ENCODE measurements at places on chromosomes 2 and 18.

DNA sequence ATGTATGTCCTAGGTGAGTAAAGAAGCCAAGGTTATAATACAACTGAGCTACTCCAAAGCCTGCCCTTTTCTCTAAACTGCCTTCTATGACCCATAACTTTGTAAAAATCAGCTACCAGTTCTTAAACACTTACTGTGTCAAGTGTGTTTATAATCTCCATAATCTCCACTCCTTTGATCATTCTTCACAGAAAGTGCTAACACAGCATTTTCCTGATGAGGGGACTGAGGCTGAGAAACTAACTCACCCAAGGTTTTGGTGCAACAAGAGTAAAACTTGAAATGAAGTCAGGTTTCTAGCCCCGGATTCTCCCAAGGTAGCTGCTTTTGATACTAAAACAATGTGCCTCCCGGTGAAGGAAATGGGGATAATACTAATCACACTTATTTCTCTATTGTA is 1.9 kb upstream of the C2orf49 start:
- DNase-seq = no peak

DNA sequence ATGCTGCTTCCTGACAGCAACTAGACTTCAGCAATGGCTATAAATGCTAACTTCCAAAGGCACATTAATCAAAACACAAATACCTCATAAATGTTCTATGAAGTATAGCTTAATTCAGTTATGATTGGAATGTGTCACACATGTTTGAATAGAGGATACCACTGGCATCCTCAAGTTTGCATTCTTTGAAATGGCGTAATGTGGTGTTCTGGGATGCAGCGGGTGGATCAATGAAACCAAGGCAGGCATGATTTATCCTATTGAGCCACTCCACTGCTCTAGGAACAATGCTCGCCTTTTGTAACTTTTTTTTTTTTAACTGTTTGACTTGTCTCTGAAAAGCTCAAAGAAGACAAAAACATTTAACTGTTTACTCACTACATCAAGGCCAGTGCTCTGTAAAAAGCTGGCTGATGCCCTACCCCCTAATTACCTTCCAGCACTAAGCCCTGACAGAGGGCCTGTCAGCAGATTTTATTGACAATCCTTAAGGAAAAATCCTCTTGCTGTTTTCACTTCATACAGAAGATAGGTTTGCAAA is 278.8 kb upstream of the SESTD1 start:
- DNase-seq = no peak

GRCh38 chr18:54806526-54806925 is 21.8 kb upstream of the RAB27B start:
- no peak for DNase-seq

DNA sequence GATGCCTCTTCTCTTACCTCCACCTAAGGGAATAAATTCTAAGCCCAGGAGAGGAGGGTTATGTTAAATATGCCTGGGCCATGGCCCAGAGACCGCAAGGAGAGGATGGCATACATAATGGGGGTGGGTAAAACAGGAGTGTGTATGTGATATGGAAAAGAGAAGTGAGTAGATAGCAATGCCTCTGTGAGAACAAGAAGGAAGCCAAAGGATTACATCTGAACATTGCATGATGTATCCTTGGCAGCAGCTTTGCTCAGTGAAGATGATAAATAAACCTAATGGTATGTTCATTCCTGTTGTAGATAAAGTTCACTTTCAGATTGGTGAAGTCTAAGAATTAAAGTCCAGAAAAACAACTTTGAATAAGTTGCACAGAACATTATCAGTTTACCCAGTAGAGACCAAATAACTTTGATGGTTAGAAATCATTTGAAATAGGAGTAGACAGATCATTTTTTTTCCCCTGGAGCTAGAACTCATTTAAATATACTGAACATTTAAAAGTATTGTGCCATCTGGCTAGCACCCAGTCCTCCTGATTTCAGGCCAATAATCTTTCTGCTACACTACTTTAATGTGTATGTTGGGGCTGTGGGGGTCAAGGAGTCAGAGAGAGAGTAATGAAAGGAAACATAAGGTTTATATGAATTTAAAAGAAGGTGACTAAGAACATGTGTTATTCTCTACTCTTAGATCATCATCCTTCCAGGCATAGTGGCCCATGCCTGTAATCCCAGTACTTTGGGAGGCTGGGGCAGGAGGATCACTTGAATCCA is 231.7 kb downstream of the PARD3B start:
- no peak for DNase-seq

- no peak for DNase-seq
These were observed 118.3 kb downstream of the SH3RF3 start for GRCh38 chr2:109247340-109247739.

Data from GDM1 (cell line).